ENCODE measurements at places on chromosomes 1 and 21. TPM values are rescaled to one million over a fixed set of nuclear protein-coding genes. Genes with fewer than 3 reads are reported as not detected.

DNA sequence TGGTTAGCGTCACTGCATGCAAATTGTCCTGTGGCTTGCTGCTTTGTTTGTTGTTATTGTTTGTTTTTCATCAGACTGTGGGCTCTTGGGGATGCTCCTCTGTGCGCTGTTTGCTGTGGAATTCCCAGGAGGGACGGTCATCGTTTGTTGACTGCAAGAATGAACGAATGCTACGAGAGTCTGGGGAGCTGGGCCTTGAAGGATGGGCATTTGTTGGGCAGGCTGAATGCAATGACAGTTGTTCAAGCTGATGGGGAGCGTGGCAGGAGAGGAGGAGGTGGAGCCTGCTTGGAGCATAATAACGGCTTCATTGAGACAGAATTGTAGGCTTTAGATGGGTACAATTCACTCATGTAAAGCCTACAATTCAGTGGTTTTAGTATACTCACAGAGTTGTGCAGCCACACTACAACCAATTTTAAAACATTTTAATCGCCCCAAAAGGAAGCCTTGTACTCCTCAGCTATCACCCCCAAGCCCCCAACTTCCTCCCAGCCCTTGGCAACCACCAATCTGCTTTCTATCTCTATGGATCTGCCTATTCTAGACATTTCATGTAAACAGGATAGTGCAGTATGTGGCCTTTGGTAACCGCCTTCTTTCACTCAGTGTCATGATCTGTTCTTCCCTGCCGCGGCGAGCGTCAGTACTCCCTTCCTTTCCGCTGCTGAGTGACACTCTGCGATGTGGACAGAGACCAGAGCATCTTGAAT lies 190.2 kb downstream of the CAMTA1 start:
- no peaks in the 10 kb centered on the region for H3K36me3 ChIP-seq
- H3K27ac ChIP-seq: no peak overlapping the region
- H3K27me3 ChIP-seq: no peaks in the 10 kb centered on the region
- no peak for DNase-seq
- H3K4me1 ChIP-seq: peaks cover 4% of the 10 kb centered on the region
- H3K4me3 ChIP-seq: no peak overlapping the region

DNA sequence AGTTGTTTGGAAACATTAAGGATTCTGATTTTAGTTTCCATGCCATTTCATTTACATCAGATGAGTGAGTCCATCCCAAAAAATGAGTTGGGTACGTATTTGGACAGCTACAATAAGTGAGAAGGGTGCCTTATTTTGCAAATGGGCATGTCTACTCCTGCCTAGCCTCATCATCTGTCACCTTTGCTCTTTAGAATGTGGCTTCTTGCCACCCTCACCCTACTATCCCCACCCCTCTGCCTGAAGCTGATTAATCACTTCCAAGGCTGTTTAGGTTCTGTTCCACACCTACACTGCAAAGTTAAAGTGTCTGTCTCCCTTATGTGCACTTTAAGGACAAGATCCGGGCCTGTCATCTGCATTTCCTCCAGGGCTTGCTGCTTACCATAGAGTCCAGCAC lies 61.2 kb downstream of the ST6GALNAC5 start:
- no peaks in the 10 kb centered on the region for H3K36me3 ChIP-seq
- H3K4me1 ChIP-seq: no peaks in the 10 kb centered on the region
- no peak for DNase-seq
- no peaks in the 10 kb centered on the region for H3K27me3 ChIP-seq
- no peak overlapping the region for H3K27ac ChIP-seq
- no peak overlapping the region for H3K4me3 ChIP-seq

Gene FGR
- total RNA-seq: 2.8 TPM

DNA sequence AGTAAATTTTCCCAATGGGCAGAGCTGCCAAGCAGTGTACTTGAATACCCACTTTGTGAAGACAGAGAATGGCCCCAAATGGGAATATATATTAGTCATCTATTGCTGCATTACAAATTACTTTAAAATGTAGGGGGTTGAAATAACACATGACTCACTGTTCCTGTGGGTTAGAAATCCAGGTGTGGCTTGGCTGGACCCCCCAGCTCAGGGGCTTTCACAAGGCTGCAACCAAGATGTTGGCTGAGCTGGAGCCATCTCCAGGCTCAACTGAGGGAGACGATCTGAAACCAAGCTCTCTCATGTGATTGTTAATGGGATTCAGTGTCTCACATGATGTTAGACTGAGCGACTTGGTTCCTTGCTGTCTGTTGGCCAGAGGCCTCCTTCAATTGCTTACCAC lies 33.4 kb upstream of the ARHGAP29 start:
- H3K36me3 ChIP-seq: no peaks in the 10 kb centered on the region
- peaks cover 1% of the 10 kb centered on the region for H3K4me1 ChIP-seq
- H3K27ac ChIP-seq: no peak overlapping the region
- no peaks in the 10 kb centered on the region for H3K27me3 ChIP-seq
- no peak for DNase-seq

DNA sequence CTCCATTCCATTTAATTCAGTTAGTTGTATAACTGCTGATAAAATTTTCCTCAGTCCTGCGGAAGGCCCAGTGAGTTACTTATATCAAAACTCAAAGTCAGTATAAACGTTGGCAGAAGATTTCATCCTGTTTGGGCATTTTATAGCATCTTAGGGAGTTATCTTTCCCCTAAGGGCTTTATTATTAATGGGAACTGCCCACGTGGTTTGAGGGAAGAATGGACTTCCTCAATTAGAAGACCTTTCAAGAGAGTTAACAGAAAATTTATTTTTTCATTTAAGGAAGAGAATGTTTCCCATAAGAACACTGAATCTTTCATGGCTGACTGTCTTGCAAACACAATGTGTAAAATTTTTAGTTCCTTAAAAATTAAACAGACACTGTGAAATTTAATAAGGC lies 400.1 kb downstream of the NEGR1 start:
- H3K27ac ChIP-seq: no peak overlapping the region
- no peaks in the 10 kb centered on the region for H3K4me1 ChIP-seq
- no peaks in the 10 kb centered on the region for H3K27me3 ChIP-seq
- no peak for DNase-seq

Gene SHISAL2A
- total RNA-seq: 0.28 TPM

- H3K27ac ChIP-seq: no peak overlapping the region
- peaks cover 12% of the 10 kb centered on the region for H3K36me3 ChIP-seq
- no peak for DNase-seq
Measured at GRCh38 chr1:151978922-151979321, 14.7 kb downstream of the S100A10 start.

DNA sequence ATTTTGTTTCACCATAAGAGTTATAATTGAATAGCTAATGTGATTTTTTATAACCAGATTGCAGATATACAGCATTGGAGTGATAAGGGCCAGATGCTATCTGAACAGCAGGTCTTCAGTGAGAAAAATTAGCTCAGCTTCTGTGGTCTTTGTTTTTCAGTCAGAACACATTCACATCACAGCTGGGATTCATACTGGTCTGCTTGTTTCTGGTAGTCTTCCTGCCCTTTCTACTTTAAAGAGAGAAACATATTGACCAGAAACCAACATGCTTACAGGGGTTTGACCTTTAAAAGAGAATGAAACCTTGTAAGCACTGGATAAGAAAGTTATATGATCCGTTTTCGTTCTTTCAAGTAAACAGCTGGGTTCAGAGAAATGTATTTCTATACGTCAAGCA lies 213.7 kb upstream of the TMPRSS15 start:
- no peaks in the 10 kb centered on the region for H3K4me1 ChIP-seq
- no peaks in the 10 kb centered on the region for H3K36me3 ChIP-seq
- no peak overlapping the region for H3K27ac ChIP-seq
- no peaks in the 10 kb centered on the region for H3K27me3 ChIP-seq
- H3K4me3 ChIP-seq: no peak overlapping the region
- no peak for DNase-seq

Gene EDARADD
- not detected for total RNA-seq

Gene TNN
- not detected for total RNA-seq

- H3K27ac ChIP-seq: no peak overlapping the region
- no peaks in the 10 kb centered on the region for H3K27me3 ChIP-seq
- peaks cover 24% of the 10 kb centered on the region for H3K4me1 ChIP-seq
- DNase-seq: no peak
Measured at GRCh38 chr1:111596499-111596898, 23.1 kb upstream of the RAP1A start.

Gene MCOLN3
- total RNA-seq: 0.62 TPM

- peaks cover 4% of the 10 kb centered on the region for H3K27me3 ChIP-seq
- H3K27ac ChIP-seq: no peak overlapping the region
- H3K4me3 ChIP-seq: no peak overlapping the region
Measured at GRCh38 chr1:14135070-14135469, 435.1 kb downstream of the PRDM2 start.

- H3K27me3 ChIP-seq: no peaks in the 10 kb centered on the region
- no peak for DNase-seq
- no peaks in the 10 kb centered on the region for H3K4me1 ChIP-seq
Measured at GRCh38 chr21:31888936-31889371, 16.1 kb downstream of the HUNK start.

GRCh38 chr1:201749059-201749690 lies 79.8 kb upstream of the IPO9 start:
- H3K27ac ChIP-seq: no peak overlapping the region
- no peaks in the 10 kb centered on the region for H3K36me3 ChIP-seq
- H3K4me1 ChIP-seq: no peaks in the 10 kb centered on the region
- no peak for DNase-seq
- H3K4me3 ChIP-seq: no peak overlapping the region

GRCh38 chr1:16168622-16169360 lies 12.9 kb upstream of the EPHA2 start:
- no peak for DNase-seq
- no peak overlapping the region for H3K4me3 ChIP-seq
- no peaks in the 10 kb centered on the region for H3K36me3 ChIP-seq
- H3K27me3 ChIP-seq: no peaks in the 10 kb centered on the region
- no peak overlapping the region for H3K27ac ChIP-seq

All from psoas muscle (tissue), 8 donors.